ENCODE measurements at places on chromosomes 7 and 10. TPM values are rescaled to one million over a fixed set of nuclear protein-coding genes. Genes with fewer than 3 reads are reported as not detected.

SAP25 gene
- polyA plus RNA-seq, result 8.2 TPM

CYP2C19 gene
- polyA plus RNA-seq, result not detected

PRF1 gene
- polyA plus RNA-seq, result 0.15 TPM

COBL gene
- polyA plus RNA-seq, result 20.3 TPM

GTF2IRD2 gene
- polyA plus RNA-seq, result 5.9 TPM

DLX5 gene
- polyA plus RNA-seq, result not detected

PDGFA gene
- 22.3 TPM for polyA plus RNA-seq

SPDYE3 gene
- not detected for polyA plus RNA-seq

DNA sequence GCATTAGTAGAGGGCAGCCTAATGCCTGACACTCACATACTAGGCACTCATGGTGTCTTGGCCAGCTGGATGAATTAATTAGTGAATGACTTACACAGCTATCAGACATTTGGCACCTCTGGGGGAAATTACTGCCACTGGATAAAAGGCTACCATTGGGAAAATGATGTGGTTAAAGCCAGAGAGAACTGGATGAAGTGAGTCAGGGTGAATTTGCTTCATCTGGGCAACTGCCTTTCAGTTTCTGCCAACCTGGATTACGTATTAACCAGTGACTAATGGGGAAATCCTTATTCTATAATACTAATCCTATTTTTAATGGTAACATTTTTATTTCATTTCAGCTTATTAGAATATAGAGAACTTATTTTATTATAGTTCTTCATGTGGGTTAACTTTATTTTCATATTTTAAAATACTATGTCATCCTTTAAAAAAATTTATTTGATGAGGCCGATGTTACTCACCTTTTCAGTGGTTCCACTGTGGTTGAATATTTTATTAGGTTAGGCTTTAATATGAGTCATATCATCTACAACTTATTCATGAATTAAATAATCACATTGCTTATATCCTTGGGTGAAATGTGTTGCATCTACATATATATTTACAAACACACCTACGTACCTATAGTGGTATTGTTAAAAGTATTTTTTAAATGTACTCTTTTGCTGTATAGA is 85.6 kb upstream of the CAPZA2 start:
- H3K27ac ChIP-seq, result no peak overlapping the region
- DNase-seq, result no peak
- H3K27me3 ChIP-seq, result peaks cover 3% of the 10 kb centered on the region
- no peaks in the 10 kb centered on the region for H3K4me1 ChIP-seq

DNA sequence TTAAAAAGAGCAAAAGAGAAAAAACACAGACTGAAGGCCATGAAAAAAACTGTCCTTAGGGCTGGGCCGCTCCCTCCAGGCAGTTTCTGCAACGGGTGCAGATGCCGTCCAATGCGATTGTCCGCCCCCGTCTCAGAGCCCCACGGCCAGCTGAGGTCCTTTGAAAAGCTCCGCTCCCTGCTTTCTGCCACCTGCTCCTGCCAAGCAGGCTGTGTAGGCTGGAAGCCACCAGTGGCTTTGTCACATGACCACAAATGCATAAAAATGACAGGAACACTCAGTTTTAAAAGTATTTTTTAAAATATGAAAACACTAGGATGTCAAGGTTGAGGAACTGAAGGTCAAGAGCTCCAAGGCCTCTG is 71.7 kb downstream of the AMZ1 start:
- no peak overlapping the region for H3K27ac ChIP-seq
- DNase-seq, result no peak
- H3K4me3 ChIP-seq, result no peak overlapping the region

DNA sequence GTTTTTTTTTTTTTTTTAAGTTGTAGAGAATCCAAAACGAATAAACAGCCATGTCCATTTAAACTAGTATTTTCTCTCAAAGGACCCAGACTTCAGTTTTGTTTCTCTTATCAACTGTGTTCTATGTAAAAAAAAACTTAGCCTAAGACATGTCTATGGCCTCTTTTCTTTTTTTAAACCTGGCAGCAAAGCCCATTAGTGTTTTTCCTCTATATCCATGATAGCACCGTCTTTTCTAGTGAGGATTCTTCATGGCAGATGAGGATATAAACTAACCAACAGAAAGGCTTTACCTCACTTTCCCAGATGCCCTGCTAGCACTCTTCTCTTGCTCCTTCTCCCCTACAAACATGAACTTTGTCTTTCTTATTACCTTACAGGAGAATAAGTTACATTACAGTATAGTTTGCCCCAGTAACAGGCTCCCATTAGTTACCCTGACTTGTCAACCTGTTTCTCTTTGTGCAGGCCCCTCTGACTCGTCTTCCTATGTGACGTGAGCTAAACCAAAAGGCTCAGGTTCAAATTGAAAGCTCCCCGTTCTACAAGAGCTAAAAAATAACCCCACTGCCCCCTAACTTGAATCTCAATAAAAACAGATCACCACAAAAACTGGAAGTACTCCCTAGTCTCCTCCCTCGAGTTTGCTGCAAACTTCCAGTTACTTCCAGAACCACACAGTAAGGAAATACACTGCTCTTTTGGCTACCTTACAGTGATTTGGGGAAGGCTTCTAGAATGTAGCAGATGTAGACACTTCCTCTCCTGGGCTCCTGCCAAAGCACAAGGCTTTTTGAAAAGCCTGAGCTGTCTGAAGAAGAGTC is 20.1 kb downstream of the P4HA1 start:
- H3K4me1 ChIP-seq, result no peaks in the 10 kb centered on the region
- H3K4me3 ChIP-seq, result no peak overlapping the region
- peaks cover 14% of the 10 kb centered on the region for H3K36me3 ChIP-seq

GRCh38 chr7:11655163-11655562 is 176.8 kb downstream of the THSD7A start:
- H3K27me3 ChIP-seq, result peaks cover 1% of the 10 kb centered on the region
- no peaks in the 10 kb centered on the region for H3K36me3 ChIP-seq
- no peak for DNase-seq
- H3K4me1 ChIP-seq, result no peaks in the 10 kb centered on the region
- H3K27ac ChIP-seq, result no peak overlapping the region

DNA sequence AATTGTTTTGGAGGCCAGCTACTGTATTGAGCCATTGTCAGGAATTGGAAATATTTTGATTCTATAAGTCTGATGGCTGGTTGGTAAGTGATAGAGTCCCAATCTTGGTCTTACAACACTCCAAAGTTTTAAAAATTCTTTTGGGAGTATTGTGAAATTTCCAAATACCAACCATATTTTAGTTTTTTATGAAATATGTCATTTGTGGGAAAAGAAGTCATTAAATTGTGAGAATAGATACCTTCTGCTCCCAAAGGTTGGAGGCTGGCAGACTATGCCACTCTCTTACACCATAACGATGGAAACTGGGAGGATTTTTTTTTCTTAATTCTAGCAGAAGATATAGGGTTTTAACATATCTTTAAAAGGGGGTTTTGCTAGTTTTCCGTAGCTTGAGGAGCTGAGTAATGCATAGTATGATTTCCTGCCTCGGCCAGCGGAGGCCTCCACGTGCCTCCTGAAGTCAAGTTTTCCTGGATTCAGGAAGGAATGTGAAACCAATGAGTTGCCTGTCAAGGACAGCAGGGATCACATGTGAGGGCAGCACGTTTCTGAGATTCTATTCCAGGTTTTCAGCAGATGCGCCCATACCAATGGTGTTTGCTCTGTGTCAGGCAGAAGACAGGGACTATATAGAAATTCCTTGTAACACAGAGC is 92.2 kb upstream of the LAMB4 start:
- H3K4me1 ChIP-seq, result no peaks in the 10 kb centered on the region
- no peak overlapping the region for H3K27ac ChIP-seq
- no peaks in the 10 kb centered on the region for H3K27me3 ChIP-seq

- no peaks in the 10 kb centered on the region for H3K36me3 ChIP-seq
- no peaks in the 10 kb centered on the region for H3K27me3 ChIP-seq
These were observed 5.4 kb downstream of the WDR86 start for GRCh38 chr7:151404216-151405011.

DNA sequence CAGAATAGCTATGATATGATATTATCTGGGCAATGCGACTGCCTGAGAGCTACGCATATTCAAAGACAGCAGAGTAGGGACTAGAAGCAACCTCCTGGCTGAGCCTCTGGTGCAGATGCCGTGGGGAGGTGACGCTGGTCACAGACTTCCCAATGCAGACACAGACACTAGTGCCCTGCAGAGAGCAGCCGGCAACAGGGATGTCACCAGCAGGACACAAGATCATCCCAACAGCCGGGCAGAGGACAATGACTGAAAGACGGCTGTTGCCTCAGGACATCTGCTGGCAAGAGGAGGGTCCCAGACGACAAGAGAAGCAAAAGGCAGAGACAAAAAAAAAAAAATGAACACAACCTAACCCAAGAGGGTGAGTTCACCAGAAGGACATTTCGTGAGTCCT is 104.6 kb downstream of the CALN1 start:
- H3K4me3 ChIP-seq, result no peak overlapping the region
- no peaks in the 10 kb centered on the region for H3K27me3 ChIP-seq
- no peak overlapping the region for H3K27ac ChIP-seq

GRCh38 chr10:71753960-71754505 is 19.3 kb downstream of the VSIR start:
- no peak overlapping the region for H3K4me3 ChIP-seq
- DNase-seq, result no peak
- H3K27ac ChIP-seq, result no peak overlapping the region
- no peaks in the 10 kb centered on the region for H3K27me3 ChIP-seq
- H3K36me3 ChIP-seq, result no peaks in the 10 kb centered on the region
- H3K4me1 ChIP-seq, result no peaks in the 10 kb centered on the region

GRCh38 chr10:81096558-81096957 is 558.9 kb downstream of the SH2D4B start:
- H3K27me3 ChIP-seq, result no peaks in the 10 kb centered on the region
- no peaks in the 10 kb centered on the region for H3K4me1 ChIP-seq
- H3K4me3 ChIP-seq, result no peak overlapping the region
- no peak overlapping the region for H3K27ac ChIP-seq
- DNase-seq, result no peak

DNA sequence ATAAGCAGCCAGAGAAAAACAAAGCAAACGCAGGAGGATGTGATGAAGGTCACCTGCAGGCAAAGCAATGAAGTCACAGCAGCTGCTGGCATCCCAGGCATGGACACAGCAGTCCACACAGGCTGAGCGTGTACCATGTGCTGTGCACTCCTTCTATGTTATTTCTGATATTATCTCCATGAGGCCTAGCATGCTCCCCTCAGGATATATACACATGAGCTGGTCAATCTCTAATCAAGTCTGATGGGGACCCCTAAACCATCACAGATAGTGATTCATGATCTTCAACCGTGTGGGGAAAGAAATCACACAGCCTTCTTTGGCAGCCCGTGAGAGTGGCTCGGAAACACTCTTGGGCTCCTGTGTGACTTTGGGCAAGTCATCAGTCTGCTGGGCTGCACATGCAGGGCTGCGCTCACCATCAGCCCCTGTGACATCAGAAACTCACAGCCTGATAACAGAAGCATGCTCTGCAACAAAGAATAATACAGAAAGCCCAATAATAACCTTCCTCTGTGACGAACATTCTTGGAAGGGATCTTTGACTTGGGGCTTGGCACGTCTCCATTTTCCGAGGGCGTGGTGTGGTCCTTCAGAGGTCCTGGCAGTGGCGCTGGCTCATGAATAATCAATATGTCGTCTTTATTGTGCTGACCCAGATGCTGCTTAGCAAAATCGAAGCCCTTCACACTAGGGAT is 83.0 kb upstream of the ATP6V0A4 start:
- H3K4me3 ChIP-seq, result no peak overlapping the region
- H3K36me3 ChIP-seq, result 0 out of 2 replicates have a peak, but pooled peaks cover 6% of the 10 kb centered on the region
- H3K4me1 ChIP-seq, result no peaks in the 10 kb centered on the region

DNA sequence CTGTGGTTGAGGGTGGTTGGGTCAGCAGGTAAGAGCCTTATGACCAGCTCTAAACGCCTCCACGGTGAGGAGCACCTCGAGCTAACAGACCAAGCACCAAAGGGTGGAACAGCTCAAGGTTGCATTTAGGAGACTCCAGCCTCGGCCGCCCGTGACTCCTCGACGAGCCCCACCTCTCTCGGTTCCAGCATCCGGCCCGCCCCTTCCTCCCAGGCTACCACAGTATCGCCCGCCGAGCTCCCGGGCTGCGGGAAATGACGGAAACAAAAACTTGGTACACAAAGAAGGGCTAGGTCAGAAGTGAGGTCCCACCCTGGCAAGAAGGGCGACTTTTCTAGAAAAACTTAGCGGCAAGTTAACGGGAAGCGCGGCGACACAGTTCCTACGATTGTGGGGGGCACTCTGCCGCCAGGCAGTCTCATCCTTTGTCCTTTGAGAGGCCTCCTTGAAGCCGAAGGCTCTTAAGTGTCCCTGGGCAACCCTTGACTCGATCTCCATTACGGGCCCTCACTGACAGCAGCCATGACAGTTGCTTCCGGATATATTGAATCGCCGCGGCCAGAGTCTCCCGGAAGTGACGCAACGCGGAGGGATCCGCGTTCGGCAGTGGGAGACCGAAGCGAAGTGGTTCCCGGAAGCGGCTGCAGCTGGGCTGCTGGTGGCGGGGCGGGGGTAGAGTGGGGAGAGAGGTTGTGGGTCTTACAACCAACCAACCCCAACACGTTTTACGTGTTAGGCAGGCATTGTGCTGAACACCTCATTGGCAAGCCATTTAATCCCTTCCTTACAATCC is 40.2 kb upstream of the ZNF518A start:
- H3K27ac ChIP-seq, result no peak overlapping the region
- no peaks in the 10 kb centered on the region for H3K27me3 ChIP-seq
- H3K36me3 ChIP-seq, result no peaks in the 10 kb centered on the region
- peak; percentile 67 for DNase-seq
- peak overlapping the region; percentile 36 for H3K4me3 ChIP-seq

DNA sequence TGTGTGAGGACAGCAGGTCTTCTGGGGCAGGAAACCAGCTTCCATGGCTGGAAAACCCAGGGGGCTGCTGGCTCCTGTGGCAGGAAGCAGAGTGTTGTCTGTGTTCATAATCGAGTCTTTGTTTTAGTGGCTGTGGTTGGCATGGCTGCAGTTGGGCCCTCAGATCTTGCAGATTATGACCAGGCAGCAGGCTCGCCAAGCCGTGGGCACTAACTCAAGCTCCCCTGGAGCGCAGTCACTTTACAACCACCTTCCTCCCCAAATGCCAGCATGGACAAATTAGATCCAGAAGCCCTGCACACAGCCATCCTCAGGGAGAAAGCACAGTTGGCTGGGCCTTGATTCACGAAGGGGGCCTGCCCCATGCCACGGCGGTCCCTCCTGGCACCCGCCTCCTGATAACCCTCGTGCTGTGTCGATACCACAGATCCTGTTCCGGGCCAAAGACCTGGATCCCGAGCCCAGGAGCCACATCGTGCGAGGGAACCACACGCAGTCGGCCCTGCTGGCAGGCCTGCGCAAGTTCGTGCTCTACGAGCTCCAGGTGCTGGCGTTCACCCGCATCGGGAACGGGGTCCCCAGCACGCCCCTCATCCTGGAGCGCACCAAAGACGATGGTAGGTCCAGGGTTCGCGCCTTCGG is 552.5 kb upstream of the FOXK1 start:
- no peak for DNase-seq
- H3K4me3 ChIP-seq, result no peak overlapping the region
- no peaks in the 10 kb centered on the region for H3K36me3 ChIP-seq
- no peak overlapping the region for H3K27ac ChIP-seq

GRCh38 chr7:143256932-143257331 is 6.3 kb upstream of the GSTK1 start:
- no peaks in the 10 kb centered on the region for H3K36me3 ChIP-seq
- DNase-seq, result no peak
- H3K4me3 ChIP-seq, result no peak overlapping the region
- H3K27ac ChIP-seq, result no peak overlapping the region
- H3K27me3 ChIP-seq, result no peaks in the 10 kb centered on the region

GRCh38 chr10:92640107-92640506 is 47.2 kb downstream of the KIF11 start:
- no peak overlapping the region for H3K4me3 ChIP-seq
- no peak overlapping the region for H3K27ac ChIP-seq
- DNase-seq, result no peak
- no peaks in the 10 kb centered on the region for H3K27me3 ChIP-seq
- H3K36me3 ChIP-seq, result peaks cover 13% of the 10 kb centered on the region
- no peaks in the 10 kb centered on the region for H3K4me1 ChIP-seq
